Activated naive CD8-positive, alpha-beta T cell treated with anti-CD3 and anti-CD28 coated beads, Interleukin-2, amount 50 U/mL, for 24 hours (primary cell): ENCODE measurements at places on chromosomes 6 and 20.

DNA sequence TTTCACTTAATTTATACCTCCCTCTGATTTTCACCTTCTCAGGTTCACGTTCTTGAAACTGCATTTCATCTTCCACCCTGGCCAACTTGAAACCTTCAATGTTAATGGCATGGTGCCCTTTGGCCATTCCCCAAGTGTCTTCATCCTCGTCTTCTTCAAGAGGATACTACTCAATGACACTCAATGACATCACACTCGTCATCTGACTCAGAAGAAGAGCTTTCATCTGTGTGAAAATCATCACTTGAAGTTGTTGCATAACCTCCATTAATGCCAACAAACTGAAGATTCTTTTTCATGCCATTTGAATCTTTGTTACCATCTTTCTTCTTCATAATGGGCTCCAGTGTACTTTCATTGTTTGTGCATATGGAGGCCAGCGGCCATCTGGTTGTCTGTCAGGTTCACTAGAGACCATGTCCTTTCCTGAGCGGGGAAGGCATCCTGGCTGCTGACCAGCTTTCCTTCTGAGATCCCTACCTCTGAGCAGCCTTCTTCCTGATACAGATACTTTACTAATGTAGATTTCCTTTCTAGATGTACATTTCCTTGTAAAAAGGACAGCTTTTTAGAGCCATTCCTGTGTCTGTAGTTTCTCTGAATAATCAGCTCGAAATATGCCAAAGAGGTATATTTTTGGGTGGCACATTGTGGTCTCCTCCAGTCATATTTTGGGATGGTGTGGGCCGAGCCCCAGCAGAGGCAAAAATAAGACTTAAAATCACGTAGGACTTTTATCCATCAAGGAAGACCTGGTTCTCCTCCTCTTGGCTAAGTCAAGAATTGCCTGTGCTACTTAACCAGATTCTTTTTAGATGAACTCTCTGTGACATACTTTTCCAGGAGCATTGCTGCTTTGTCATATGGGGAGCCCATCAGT is 21.3 kb downstream of the TRMT6 start:
- DNase-seq = no peak

DNA sequence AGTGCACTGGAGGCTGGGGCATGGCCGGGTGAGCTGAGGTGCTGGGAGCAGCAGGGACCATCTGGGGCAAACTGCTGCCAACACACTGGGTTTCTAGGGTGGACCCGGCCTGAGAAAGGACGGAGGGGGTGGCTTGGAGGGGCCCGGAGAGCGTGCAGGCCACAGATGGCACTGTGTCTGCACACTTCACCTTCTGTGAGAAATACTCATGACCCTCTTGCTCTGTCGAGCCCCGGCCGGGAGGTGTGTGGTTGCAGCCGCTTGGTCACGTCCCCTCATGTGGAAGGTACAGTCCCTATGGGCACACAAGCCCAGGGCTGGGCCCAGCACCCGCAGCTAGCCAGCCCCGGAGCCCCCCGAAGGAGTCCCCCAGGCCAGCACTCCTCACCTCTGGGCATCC is 59.7 kb downstream of the RBM38 start:
- no peak for DNase-seq

DNA sequence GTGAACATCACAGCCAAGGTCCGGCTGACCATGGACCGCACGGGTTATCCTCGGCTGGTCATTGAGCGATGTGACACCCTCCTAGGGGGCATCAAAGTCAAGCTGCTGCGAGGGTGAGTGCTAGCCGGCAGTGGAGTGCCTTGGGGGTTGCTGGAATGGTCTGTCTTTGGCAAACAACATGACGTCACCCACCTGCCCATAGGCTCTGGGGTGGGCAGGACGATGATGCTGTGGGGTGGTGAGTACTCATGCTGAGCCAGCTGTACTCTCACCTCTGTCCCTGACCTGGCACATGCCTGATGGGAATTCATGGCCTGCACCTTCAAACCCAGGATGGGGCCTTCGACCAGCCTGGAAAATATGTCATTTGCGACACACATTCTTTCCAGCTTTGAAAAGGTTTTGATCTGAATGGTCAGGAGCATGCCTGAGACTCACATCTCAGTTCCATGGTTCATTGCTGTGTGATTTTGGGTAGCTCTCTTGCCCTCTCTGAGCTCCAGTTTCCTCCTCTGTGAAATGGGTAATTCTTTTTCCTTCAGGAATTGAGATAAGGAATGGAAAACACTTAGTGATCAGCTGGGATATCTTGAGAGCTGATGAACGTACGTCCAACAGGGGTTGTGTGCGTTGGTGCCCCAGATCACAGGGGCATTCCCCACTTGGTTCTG is 6.7 kb downstream of the BPIFB4 start:
- DNase-seq = no peak

DNA sequence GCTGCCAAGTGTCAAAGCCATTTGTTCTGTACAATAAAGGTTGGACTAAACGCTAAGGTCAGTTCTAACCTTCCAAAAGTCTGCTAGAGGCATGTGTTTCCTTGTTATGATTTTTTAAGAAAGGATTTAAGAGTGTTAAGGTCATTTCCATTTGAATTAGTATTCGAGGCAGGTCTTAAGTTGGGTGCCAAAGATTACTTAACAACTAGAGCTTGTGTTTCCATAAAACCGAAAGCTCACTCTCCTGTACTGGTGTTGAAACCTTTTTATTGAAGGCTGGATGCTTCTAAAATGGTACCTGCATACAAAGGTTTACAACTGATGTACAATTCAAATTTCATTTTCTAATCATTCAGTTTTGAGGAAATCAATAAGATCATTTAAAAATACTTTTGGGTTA is 82.4 kb downstream of the RNF144B start:
- DNase-seq = no peak

GRCh38 chr6:24233813-24234442 is 107.9 kb downstream of the NRSN1 start:
- no peak for DNase-seq

- DNase-seq = no peak
Observed at GRCh38 chr6:111604259-111605099, 1.2 kb downstream of the TRAF3IP2 start.

- DNase-seq = no peak
Observed at GRCh38 chr6:95601133-95601532, 23.8 kb downstream of the MANEA start.

DNA sequence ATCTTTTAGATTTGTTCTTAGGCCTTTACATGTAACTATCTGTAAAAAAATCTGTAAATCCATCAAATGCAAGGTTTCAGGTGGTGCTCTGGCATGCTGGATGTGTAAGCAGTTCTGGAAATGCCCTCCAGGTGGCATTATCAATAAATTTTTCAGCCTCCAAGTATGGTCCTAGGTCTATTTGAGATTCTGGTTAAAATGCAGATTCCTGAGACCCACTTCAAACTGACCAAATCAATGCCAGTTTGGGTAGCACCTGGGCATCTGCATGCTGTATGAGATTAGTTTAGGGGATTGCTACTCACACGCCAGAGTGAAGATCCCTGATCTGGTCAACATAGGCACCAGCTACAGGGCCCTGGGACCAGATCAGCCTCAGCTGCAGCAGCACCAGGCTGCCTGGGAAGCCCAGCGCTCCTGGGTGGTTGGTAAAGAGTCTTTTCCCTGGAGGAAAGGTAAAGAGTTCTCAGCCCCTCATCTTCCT is 507.3 kb upstream of the CITED2 start:
- peak; percentile 19 for DNase-seq

DNA sequence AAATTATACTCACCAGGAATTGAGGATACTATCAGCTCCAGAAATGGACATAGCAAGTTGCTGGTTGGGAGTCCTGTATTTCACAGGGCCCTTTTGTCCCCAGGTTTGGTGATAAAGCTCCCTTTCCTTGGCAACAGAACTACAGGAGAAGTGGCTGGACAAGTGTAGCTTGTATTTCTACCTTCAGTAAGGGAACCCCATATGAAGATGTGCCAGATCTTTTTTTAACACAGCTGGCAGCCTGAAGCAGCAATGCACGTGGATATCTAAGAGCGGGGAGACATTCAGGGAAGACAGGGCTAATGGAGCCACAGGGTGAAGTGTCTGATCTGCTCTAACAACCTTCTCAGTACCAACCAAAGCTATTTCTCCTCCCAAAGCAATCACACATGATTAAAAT is 373.9 kb upstream of the ID4 start:
- no peak for DNase-seq
